ENCODE measurements at places on chromosomes 3 and 15. TPM values are rescaled to one million over a fixed set of nuclear protein-coding genes. Genes with fewer than 3 reads are reported as not detected.

Gene PPP1R2
- total RNA-seq, result 81.8 TPM

DNA sequence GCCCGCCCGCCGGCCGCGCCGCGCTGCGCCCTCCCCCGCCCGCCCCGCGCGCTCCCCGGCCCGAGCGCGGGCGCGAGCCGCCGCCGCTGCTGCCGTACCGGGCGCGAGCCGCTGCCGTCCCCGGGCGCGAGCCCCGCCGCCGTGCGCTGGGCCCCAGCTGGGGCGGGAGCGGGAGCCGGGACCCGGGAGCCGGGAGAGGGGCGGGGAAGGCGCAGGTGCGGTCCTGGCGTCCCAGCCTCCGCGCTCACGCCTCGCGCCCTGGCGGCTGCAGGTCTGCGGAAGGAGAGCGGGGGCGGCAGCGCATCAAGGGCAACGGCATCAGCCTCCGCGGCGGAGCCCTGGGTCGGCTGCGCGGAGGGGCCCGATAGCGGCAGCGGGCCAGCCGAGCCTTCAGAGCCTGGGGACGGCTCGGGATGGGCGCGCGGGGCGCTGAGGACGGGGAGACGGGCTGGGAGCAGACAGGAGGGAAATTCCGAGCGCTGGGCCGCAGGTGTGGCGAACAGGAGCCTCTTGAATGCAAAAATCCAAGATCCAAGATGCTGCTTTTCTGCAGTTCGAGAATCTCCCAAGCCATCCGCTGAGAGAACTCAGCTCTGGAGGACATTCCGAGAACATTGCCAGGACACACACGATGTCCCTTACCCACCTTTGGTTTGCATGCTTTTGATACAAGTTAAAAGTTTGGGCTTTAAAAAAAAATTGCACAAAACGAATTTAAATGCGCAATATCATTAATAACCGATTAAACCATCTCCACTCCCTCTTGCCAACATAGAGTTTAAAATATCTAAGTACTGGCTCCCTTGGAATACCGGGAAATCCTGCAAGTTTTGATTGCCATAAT lies 251.1 kb downstream of the TJP1 start:
- no peak for DNase-seq
- H3K4me3 ChIP-seq, result peak overlapping the region; percentile 8
- H3K27me3 ChIP-seq, result peaks cover 51% of the 10 kb centered on the region
- peaks cover 4% of the 10 kb centered on the region for H3K36me3 ChIP-seq
- H3K27ac ChIP-seq, result no peak overlapping the region
- peaks cover 6% of the 10 kb centered on the region for H3K4me1 ChIP-seq

DNA sequence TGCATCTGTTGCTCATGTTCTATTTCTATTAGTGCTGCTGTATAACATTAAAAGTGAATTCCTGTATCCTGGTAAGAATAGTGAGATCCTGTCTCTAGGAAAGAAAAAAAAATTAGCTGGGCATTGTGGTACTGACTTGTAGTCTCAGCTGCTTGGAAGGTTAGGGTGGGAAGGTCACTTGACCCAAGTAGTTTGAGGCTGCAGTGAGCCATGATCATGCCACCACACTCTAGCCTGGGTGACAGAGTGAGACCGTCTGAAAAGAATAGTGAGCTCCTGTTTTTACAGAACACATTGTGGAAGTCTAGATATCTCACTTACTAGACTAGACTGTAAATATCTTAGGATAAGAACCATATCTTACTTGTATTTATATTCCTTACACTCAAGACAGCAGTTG lies 4.6 kb downstream of the ATP11B start:
- no peaks in the 10 kb centered on the region for H3K27me3 ChIP-seq
- no peak for DNase-seq
- peaks cover 41% of the 10 kb centered on the region for H3K36me3 ChIP-seq

DNA sequence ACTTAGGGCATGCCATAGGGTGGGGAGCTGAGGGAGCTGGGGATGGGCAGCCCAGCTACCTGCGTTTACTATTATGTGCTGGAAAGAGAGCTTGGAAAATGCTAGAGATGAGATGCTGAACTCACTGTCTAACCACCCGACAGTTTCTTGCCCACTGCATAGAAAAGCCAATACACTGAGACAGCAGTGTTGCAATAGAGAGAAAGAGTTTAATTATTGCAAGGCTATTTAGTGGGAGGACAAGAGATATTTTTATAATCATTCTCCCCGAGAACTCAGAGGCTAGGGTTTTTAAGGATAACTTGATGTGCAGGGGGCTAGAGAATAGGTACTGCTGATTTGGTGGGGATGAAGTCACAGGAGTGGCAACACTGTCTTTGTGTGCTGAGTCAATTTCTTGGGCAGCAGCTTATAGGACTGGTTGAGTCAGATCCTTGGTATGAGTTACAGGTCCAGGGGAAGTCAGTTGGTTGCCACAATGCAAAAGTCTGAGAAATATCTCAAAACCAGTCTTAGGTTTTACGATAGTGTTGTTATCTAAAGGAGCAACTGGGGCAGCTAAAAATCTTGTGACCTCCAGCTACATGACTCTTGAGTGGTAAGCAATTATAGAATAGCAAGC lies 205.9 kb downstream of the GABRG3 start:
- no peak overlapping the region for H3K4me3 ChIP-seq
- no peak overlapping the region for H3K27ac ChIP-seq
- H3K27me3 ChIP-seq, result no peaks in the 10 kb centered on the region
- no peaks in the 10 kb centered on the region for H3K4me1 ChIP-seq

DNA sequence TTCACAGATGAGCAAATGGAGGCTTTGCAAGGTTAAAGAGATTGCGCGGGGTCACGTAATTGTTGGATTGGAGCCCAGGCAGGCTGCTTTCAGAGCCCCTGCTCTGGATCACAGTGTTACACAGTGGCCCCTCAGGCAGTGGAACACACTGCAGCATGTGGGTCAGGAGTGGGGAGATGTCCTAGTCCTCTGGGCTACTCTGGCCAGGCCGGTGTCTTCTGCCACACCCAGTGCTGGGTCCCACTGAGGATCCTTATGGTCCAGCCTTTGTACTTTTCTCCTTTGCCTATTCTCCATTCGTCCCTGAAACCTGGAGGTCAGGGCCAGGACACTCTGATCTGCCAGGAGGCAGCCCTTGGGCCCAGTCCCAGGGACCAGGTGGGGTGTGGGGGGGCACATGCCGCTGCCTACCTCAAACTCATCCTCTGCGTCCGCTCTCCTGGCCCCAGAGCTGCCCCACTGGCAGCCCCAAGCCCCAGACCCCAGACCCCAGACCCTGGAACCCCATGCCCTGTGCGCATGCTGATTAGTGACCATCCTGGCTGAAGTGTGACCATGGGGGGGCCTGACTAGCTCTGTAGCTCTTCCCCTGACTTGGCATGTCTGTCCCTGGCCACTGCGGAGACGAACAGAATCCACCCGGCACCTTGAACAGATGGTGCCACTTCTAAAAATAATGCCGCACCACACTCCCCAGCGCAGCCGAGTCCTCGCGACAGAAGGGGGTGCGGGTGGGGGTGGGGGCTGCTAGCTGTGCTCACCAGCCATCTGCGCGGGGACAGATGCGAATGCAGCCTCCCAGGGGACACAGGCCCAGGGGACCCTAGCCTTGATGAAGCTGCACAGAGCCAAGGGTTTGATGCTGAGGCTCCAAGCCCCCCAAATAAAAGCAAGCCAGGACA lies 41.6 kb downstream of the ATP2B2 start:
- no peaks in the 10 kb centered on the region for H3K36me3 ChIP-seq
- H3K27me3 ChIP-seq, result peaks cover 2% of the 10 kb centered on the region
- no peaks in the 10 kb centered on the region for H3K4me1 ChIP-seq
- H3K4me3 ChIP-seq, result no peak overlapping the region
- DNase-seq, result no peak
